Forelimb muscle (tissue), 1 donor: ENCODE measurements at places on chromosomes 12 and 14. TPM values are rescaled to one million over a fixed set of nuclear protein-coding genes. Genes with fewer than 3 reads are reported as not detected.

DNA sequence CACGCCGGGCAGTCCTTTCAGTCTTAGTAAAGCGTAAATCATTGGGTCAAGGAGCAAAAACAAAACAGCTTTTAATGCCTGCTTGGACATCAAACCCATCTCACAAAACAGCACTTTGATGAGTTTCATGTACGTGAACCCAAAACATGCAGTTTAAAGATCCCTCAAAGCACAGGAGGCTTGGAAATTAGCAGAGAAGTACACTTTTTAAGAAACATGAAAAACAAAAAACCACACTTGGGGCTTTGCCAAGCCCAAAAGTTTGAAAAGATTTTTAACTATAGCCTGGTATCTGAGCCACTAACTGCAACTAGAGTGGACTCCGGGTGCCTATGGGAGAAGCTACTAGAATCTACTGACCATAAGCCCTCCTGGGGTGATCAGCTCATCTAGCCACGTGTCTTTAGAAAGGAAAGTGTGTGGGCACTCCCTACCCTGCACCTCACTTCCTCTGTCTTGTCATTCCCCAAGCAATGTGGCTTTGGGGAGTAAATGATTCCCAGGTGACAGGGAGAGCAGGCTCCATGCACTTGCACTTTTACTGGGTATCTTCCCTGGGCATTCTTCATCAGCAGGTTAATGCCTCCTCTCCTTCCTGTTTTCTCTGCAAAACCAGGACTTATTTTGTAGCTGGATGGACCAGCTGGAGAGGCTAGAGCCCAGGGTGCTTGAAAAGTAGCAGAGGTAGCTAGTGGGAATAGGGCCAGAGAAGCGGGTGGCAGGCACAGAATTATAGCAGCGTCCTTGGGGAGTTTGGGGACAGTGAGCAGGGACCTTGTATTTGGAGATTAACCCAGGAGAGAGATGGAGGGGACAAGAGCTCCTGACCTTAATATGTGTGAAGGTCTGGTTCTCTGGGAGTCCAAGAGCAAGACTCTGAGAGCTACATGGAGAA is 339.3 kb downstream of the BCL11B start:
- no peak for DNase-seq

GRCh38 chr12:24596768-24597388 is 352.0 kb downstream of the BCAT1 start:
- DNase-seq = peak; percentile 14

DNA sequence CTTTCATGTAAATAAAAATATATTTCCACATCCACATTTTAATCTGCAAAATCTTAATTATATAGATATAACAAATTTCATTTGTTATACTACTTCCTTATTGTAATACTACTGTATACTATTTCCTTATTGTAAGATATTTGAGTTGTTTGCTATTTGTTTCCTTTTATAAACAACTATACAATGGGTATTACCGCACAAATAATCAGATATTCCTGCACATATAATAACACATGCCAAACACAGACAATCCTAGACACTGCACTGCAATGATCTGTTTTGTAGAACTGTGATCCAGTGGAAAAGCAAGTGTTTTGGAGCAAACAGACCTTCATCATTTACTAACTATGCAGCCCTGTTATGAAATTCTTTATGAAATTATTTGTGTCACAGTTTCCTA is 30.5 kb downstream of the PRKD1 start:
- no peak for DNase-seq

Gene CAPZA3
- polyA plus RNA-seq = not detected
